ENCODE measurements at places on chromosomes 6 and 20.

DNA sequence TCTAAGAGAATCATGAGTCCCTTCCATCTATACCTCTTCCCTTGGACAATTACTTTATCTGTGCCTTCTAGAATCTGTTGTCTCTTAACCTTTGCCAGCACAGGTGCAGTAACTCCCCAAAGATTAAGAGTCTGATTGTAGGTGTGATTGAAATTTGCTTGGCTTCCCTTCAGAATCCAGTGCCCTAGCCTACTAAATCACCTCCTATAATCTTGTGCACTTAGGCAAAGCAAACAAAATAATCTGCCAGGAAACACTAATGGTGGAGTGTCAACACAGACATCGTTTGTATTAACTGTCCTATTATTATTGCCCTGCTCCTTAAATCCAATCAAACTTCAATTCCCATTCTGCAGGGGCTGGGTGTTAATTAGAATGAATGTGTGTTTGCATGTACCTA, 28.0 kb downstream of the ID4 start:
- DNase-seq: no peak

- no peak for DNase-seq
Observed at GRCh38 chr6:50056242-50056641, 6.5 kb upstream of the DEFB112 start.

- no peak for DNase-seq
Observed at GRCh38 chr6:142892254-142893021, 52.5 kb downstream of the HIVEP2 start.

- no peak for DNase-seq
Observed at GRCh38 chr6:16267428-16268263, 29.3 kb downstream of the GMPR start.

DNA sequence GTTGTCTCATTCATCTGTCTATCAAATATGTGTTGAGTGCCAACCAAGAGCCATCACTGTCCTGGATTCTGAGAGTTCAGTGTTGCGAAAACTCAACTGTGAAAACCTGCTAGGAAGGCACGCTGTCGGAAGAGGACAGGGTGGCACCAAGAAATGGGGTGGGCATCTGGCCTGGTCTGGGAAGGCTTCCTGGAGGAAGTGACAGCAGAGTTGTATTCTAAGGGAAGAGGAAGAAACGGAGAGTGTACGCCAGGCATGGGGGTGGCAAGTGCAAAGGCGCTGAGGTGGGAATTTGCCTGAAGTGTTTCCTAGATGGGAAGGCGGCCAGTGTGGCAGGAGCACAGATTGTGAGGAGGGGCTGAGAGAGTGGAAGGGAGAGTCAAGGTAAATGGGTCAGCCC, 91.2 kb downstream of the ANKRD60 start:
- DNase-seq: no peak

- DNase-seq: no peak
Observed at GRCh38 chr6:17361013-17361412, 32.4 kb upstream of the CAP2 start.

GRCh38 chr20:19555726-19556125, 202.3 kb upstream of the RIN2 start:
- DNase-seq: no peak

DNA sequence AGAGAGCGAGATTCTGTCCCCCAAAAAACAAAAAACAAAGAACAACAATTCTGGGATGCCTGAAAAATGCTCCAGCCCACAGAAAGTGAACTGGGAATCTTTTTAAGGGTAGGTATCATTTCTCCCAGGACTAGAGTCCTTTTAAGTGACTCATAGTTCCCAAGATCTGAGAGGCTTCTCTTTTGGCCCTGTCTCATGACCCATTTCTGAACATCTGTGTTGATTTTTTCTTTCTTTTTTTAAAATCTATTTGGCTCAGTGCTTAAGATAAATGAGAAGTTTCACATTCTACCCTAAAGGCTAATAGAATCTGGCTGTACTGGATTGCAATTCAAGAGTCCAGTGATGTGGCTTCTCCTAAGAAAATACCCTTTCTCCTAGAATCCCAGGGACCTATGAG, 217.6 kb upstream of the FOXQ1 start:
- DNase-seq: no peak

DNA sequence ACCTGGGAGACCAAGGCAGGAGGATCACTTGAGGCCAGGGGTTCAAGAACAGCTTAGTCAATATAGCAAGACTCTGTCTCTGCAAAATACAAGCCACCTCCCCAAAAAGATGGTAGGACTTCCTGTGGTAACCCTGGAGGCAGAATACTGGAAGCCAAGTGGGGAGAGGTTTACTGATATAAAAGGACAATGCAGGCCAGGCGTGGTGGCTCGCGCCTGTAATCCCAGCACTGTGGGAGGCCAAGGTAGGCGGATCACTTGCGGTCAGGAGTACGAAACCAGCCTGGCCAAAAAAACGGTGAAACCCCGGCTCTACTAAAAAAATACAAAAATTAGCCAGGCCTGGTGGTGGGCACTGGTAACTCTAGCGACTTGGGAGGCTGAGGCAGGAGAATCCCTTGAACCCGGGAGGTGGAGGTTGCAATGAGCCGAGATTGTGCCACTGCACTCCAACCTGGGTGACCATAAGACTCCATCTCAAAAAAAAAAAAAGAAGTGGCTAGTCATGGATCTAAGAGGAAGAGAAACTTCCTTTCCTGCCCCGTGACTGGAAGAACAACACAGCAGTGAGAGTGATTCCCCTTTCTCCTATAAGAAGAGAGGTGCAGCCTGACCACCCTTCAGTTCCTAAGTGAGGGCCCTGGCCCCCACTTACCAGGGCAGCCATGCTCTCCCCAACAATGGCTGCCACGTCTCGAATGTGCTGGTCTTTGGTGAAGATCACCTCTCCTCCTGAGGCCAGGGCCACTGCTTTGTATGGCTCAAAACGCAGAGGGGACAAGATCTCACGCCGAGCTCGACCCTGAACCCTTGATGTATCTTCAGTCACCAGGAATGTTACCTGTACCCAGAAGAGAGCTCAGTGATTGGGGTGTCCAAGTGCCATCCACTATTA, 6.2 kb downstream of the SAPCD1 start:
- no peak for DNase-seq

GRCh38 chr6:148464319-148465010, 121.8 kb downstream of the SASH1 start:
- peak; percentile 52 for DNase-seq

GRCh38 chr6:3391902-3392458, 64.9 kb downstream of the SLC22A23 start:
- no peak for DNase-seq

- DNase-seq: no peak
Observed at GRCh38 chr6:132009175-132009574, 58.0 kb upstream of the CCN2 start.

- no peak for DNase-seq
Observed at GRCh38 chr6:160077526-160077925, 44.1 kb upstream of the SLC22A1 start.

Measured in stimulated activated CD4-positive, alpha-beta T cell treated with anti-CD3 and anti-CD28 coated beads, TNF-alpha, amount 100 ng/mL, for 24 hours (primary cell).